Gastroesophageal sphincter (tissue), 4 donors: ENCODE measurements at places on chromosomes 2 and 18.

DNA sequence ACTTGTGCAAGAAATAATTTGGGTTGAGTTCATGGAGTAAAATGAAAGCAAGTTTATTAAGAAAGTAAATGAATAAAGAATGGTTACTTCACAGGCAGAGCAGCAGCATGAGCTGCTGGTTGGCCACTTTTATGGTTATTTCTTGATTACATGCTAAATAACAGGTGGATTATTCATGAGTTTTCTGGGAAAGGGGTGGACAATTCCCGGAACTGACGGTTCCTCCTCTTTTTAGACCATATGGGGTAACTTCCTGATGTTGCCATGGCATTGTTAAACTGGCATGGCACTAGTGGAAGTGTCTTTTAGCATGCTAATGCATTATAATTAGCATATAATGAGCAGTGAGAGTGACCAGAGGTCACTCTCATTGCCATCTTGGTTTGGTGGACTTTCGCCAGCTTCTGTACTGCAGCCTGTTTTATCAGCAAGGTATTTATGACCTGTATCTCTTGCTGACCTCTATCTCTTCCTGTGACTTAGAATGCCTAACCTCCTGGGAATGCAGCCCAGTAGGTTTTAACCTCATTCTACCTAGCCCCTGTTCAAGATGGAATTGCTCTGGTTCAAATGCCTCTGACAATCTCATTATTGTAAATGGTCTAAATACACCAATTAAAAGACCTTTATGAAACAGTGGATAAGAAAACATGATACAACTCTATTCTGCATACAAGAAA lies 114.1 kb upstream of the FIGN start:
- ATAC-seq: no peak

- no peak for ATAC-seq
These were observed 213.1 kb downstream of the GCA start for GRCh38 chr2:162556996-162557395.

- ATAC-seq: peak; percentile 30
These were observed 2.9 kb upstream of the ATOH8 start for GRCh38 chr2:85750587-85751575.

GRCh38 chr2:107137706-107138105 lies 251.7 kb upstream of the ST6GAL2 start:
- no peak for ATAC-seq

- peak; percentile 72 for ATAC-seq
These were observed 289.2 kb downstream of the TNS1 start for GRCh38 chr2:217713395-217714286.

DNA sequence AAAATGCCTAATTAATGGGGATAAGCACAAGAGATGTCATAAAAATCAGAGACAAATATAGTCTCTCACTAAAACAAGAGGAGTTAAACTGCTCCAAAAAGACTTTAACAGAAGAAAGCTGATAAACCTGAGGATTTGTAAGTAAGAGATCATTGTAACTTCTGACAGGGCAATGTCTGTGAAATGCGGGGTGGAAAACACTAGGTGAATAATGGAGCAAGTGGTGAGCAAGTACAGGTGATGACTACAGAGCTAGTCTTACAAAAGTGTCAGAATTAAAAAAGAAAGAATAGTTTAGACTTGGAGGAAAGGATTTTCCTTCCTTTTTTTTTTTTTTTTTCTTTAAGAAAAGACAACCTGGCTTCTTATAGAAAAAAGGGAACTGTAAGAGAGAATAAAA lies 22.7 kb downstream of the ATAD2B start:
- no peak for ATAC-seq

DNA sequence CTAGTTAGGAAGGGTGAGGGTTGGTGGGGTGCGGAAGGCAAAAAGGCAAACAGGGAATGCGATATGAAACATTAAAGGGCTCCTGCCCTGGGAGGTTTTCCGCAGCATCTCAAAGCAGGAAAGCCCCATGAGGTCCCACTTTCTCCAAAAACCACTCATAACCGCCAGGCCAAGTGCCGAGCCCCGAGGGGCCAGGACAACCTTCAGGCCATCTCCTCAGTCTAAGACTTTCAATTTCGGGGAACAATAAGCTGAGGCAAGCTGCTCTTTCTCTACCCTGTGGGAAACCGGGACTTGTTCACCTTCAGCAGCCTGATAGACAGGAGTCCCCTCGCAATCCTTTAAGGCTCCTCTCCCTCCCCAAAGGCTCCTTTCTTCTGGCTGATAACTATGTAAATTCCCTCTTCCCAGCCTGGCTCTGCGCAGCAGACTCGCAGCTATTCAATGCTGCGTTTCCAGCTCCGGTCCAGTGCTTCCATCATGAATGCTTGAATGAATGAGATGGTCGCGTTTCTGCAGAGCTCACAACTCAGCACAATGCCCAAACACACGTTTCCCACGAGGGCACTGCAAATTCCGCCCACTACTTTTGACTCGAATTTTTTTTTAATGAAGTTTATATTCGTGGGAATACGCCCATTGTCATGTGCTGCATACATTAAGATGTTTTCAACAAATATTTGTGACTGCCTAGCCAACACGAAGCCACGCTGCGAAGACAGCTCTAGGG lies 1.4 kb downstream of the LAMA1 start:
- ATAC-seq: no peak

- ATAC-seq: no peak
These were observed 420 bp downstream of the PIGN start for GRCh38 chr18:62186499-62186773.

- ATAC-seq: no peak
These were observed 18.8 kb downstream of the TUBB6 start for GRCh38 chr18:12326711-12327460.

- ATAC-seq: no peak
These were observed 146.1 kb upstream of the LINC00305 start for GRCh38 chr18:64294967-64295366.

- peak; percentile 28 for ATAC-seq
These were observed 505 bp downstream of the FOXI3 start for GRCh38 chr2:88451811-88452564.

DNA sequence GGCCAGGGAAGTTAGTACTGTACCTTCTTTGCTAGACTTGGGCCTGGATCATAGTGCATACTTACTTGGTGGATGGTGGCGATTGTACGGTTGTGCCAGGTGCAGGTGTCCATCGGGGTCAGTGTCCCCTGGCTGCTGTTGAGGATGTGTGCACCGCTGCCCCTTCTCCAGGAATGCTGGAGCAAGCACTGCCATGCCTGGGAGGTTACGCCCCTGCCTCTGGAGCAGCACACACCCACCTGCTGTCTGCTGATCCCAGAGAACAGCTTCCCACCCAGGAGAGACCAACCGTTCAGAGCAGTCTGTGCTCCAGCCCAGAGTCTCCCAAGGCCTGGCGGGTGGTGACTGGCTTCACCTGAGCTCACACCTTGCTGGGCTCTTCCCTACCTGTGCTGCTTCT lies 286.8 kb upstream of the HS6ST1 start:
- no peak for ATAC-seq

DNA sequence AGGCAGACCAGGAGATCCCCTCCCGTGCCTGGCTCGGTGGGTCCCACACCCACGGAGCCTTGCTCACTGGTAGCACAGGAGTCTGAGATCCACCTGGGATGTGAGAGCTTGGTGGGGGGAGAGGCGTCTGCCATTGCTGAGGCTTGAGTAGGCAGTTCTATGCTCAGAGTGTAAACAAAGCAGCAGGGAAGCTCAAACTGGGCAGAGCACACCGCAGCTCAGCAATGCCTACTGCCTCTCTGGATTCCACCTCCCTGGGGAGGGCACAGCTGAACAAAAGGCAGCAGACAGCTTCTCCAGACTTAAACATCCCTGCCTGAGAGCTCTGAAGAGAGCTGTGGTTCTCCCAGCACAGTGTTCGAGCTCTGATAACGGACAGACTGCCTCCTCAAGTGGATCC lies 85.1 kb downstream of the UGP2 start:
- no peak for ATAC-seq

- ATAC-seq: no peak
These were observed 849 bp upstream of the TMEM18 start for GRCh38 chr2:677959-678550.

DNA sequence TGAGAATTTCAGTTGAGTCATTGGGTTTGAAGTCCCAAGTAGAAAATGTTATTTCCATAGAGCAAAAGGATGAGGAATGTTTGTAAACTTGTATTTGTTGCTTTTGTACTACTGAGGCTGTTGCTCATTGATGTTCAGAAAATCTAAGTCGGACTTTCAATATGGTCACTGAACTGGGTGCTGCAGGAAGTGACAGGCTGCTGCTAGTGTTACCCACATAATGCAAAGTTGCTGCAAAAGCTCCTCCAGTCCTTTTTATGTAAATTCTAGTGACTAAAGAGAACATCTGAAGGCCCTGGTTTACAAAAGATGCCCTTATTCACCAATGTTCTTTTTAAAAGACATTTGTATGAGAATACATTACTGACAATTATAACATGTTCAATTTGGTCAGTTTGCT lies 131.1 kb upstream of the FAM98A start:
- ATAC-seq: no peak

GRCh38 chr18:77407733-77408132 lies 158.1 kb downstream of the GALR1 start:
- no peak for ATAC-seq

DNA sequence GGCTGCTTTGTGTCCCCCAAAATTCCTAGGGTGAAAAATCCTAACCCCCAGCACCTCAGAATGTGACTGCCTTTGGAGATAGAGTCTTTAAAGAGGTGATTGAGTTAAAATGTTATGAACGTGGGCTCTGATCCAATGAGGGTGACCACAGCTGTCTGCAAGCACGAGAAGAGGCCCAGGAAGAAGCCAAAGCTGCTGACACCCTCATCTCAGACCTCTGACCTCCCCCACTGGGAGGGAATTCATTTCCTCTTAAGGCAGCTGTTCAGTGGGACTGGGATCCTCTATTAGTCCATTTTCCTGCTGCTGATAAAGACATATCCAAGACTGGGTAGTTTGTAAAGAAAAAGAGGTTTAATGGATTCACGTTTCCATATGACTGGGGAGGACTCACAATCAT lies 544.4 kb downstream of the DCDC2C start:
- ATAC-seq: no peak

DNA sequence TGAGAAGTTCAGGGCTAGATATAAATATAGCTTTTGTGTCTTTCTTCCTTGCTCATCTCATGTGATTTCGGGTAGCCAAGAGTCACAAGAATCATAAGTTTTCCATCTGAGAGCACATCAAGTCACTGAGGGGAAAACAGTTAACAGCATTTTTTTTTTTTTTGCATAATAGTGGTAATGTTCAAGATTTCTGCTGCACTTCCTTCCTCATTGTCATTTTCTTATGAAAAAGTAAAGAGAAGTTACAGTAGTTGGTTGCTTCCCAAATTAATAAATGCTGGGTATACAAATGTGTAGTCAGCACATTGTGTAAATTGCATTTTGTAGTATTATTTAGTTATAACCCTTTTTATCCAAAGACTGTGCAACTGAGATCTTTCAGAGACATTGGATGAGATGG lies 93.6 kb downstream of the ZEB2 start:
- no peak for ATAC-seq

- ATAC-seq: no peak
These were observed 7.0 kb upstream of the ALPK2 start for GRCh38 chr18:58635891-58636290.

- ATAC-seq: no peak
These were observed 2.8 kb upstream of the CDCA7 start for GRCh38 chr2:173351879-173352278.

DNA sequence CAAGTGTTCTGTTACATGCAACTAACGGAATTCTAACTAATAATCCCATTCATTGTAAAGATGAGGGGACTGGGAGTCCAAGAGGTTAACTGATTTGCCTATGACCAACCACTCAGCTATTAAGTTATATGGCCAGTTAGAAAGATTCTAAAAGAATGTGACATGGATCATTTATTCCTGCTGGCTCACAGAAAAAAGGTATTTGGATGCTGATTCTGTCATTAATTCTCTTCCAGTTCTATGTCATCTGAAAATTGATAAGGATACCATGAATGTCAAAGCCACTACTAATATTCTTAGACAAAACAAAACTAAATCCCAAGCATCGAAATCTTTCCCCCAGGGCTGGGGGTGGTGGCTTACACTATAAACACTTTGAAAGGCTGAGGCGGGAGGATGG lies 41.2 kb upstream of the GORASP2 start:
- ATAC-seq: no peak

DNA sequence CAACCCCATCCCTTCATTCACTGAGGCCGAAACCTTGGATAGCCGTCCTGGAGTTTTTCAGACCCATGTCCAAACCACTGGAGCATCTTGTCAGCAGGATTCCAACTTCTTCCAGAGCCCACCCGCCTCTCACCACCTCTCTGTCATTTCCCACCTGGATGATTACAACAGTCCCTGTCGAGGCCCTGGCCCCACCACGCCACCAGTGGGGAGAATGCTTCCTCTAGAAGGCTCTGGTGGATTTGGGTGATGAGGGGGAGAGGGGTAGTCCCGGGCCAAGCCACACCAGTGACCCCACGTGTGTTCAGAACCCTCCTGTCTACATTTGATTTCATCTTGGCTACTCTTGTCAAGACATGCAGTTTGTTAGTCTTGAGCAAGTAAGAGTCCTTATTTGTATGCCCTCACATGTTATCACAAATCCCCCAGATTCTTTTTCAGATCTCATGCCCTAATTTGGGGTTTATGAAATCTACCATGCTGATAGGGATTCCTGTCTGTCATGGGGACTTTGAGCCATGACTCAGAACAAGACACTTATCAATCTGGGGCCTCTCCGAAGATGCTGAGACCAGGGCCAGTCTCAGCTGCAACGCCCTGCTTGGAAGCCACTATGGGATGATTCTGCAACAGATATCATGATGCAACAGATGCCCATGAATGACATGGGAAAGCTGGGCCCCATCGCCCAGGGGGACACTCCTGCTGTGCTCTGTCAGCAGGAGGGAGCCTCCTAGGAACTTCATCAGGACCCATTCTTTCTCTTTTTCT lies 186.1 kb downstream of the ZFP36L2 start:
- ATAC-seq: no peak

GRCh38 chr2:180450841-180451240 lies 443.7 kb upstream of the CWC22 start:
- ATAC-seq: no peak

GRCh38 chr2:60422826-60423483 lies 130.5 kb downstream of the BCL11A start:
- ATAC-seq: no peak
